ENCODE measurements at places on chromosomes 7 and 10.

DNA sequence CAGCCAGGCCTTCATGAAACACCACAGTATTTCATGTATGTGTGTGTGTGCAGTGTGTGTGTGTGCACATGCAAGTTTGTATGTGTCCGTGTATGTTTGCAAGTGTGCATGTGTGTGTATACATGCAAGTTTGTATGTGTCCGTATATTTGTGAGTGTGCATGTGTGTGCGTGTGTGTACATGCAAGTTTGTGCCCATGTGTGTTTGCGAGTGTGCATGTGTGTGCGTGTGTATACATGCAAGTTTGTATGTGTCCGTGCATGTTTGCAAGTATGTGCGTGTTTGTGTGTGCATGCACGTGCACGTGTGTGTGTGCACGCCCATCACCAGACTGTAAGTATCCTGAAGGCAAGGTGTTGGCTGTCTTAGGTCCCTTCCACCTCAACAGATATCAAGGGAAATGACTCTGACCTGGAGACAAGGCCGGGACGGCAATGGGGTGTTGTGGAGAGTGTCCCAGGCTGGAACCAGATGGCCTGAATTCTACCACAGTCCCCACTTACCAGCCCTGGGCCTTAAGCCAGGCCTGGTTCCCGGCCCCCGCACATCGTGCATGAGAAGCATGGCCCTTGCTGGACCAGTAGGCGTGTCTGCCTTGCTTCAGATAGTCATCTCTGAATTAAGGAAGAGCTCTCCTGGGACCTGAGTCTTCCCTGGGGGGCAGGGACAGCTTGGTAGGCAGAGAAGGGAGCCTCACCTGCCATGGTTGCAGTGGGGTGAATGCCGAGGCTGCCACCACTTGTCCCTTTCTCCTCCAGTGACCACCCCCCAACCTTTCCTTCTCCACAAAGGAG lies 140.0 kb downstream of the GRK5 start:
- DNase-seq, result no peak

DNA sequence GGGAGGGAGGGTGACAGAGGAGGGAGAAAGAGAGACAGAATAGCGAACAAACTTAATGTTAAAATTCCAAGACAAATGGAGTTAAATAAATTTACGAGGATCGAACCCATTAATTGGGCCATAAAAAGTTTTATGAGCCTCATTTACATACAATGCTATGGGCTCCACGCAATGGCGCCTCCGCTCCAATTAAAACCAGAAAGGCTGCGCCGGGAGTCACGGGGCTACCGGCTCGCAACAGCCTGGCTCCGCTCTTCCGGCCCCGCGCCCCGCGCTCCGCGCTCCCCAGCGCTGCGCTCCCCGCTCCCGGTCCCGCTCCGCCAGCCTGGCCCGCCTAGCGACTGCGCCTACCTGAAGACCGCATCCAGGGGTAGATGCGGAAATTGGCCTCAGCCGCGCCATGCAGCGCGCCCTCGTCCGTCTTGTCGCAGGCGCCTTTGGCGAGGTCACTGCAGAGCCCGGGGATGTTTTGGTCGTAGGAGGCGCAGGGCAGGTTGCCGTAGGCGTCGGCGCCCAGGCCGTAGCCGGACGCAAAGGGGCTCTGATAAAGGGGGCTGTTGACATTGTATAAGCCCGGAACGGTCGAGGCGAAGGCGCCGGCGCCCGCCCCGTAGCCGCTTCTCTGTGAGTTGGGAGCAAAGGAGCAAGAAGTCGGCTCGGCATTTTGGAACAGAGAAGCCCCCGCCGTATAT lies 513 bp downstream of the HOXA7 start:
- DNase-seq, result no peak

GRCh38 chr10:83617692-83618545 lies 521.4 kb upstream of the GHITM start:
- DNase-seq, result no peak

DNA sequence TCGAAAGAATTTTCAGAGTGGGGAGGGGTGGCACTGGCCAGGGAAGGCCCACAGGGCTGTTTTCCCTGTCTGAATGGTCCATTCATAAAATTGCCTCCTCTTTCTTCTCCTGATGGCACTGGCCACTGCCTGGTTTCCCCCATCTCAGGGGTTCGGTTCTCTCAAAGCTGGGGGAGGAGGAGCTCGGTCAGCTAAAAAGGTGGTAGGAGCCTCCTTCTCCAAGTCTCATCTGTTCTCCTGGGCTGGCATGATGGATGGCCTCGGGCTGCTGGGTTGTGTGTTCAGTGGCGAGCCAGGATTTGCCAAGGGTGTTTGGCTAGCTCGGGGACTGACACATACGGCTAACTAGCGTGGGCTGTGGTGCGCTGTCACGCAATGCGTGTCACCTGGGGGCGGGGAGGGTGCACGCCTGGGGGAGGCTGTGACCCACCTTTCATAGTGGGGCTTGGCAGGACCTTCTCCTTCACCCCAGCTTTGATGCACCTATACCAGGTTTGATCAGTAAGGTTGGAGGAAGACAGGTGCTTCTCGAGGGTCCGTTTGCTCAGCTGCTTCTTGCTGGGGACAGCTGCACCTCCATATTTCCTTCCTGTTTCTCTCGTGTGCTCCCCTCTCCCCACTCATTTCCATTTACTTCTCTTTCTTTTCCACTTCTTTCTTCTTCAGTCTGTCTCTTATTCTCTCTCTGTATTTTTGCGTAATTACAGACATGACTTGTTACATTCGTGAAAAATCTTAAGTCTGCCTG lies 36.3 kb downstream of the RBM20 start:
- DNase-seq, result no peak

DNA sequence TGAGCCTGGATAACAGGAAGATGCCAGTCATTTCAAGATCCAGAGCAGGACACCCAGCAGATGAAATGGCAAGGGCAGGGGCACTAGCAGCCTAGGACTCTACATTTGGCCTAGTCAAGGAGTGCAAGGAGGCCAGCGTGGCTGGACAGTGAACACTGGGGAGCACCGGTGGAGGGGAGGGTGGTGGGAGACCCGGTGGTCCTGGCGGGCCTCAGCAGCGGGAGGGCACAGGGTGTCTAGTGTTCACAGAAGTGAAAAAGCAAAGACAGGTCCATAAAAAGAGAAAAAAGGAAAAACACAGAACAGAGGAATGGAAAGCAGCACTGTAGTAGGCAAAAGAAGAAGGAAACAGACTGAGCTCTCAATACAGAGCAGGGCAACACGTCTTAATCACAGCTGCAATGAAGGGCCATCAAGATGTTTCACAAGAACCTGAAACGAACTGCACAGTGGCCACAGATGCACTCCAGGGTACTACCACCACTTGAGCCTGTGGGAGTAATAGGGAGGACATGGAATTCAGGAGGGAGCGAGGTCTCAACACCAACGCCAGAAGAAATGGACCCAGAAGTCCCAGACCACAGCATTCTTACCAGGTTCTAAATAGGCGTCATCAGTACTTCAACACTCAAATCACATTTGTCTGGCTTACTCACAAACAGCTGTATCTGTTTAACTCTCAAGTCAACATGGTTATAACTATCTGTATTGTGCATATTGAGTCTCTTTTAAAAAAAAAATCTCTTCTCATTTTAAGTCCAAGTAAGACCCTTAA lies 573.7 kb downstream of the PARD3 start:
- no peak for DNase-seq

DNA sequence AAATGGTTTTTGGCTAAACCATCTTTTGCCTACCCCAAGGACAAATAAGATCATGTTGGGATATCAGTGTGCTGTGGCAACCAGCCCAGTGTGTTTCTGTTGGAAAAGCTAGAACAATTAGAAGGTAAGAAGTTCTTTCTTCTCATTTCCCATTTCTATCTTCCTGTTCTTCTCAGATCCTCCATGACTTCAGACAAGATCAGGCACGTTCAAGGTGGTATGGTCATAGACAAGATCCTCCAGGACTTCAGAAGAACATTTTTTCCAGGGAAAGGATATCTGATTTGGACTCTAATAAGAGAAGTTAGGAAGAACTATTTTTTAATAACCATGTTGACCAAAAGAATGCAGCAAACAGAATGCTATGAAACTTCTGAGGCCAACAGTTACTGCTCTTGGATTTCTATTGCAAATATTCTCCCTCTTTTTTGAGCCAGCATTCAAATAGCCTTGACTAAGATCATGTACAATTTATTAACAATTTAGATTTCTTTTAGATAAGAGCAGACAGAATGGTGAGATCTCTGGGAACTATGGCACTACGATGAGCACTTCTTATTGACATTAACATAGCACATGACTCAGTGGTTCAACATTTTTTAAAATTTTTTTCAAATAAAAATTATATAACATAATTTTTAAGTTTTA lies 15.9 kb downstream of the HYCC1 start:
- DNase-seq, result no peak

DNA sequence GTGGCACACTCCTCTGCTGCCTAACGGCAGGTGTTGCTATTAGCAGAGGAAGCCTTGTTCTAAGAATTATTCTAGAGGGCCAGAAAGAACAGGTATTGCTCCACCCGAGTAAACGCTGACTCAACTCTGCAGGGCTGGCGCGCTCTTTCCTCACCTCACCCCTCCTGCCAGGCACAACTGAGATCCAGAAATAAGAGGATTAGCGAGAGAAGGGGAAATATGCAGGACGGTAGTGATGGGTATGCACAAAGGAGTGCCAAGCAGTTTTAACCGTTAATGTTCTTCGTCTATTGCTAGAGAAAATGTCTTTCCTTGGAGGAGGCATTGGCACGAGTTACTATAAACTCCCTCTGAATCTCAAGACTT lies 369 bp upstream of the SCIN start:
- DNase-seq, result no peak

DNA sequence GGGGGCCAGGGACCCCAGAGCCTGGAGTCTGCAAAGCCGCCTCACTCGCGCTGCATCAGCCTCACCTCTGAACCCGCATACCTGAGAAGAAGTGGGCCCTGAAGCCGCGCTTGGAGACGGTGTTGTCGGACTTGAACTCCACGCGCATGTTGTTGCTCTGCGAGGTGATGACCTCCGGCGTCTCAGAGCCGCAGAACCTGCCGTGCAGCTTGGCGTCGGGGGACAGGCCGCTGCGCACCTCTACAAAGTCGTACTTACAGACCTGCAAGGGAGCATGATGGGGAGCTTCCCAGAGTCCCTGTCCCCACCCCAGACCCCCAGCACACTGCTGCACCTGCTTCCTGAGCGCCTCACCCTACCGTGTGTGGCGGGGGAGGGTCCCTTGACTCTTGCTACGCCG lies 25.7 kb upstream of the OPALIN start:
- no peak for DNase-seq

DNA sequence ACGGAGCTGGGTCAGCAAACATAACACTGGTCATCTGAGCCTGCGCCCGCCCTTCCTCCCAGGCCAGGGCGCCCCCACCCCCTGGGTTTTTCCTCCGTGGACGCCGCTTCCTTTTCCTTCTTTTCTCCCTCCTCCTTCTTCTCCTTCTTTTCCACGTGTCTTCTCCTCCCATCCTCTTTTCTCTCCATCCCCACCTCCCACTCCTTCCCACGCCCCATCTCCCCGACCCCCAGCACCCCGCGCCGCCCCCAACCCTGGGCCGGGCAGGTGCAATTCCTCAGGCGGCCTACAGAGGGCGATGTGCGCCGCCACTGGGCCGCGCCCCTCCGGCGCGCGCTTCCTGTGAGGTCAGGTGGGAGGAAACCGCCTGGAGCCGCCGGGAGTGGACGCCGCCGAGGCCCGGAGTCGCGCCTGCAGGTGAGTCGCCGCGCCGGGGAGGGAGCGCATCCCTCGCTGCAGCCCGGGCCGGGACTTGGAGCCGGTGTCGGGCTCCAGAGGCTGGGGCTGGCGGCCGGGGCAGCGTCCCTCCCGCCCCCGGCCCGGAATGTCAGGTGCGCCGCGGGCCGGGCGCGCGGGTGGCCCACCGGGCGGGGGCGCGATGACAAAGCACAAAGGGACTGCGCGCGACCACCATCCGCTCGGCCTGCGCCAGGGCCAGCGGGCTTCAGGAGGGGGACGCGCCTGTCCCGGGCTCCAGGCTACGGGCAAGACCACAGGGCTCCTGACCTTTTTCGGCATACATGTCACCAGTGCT lies at the start of gene FAM241B:
Gene FAM241B, plus strand, starts transcription at position 351 of the 754 bp plus-strand sequence. CDS start 1,497 bp downstream, outside the sequence.
- no peak for DNase-seq

DNA sequence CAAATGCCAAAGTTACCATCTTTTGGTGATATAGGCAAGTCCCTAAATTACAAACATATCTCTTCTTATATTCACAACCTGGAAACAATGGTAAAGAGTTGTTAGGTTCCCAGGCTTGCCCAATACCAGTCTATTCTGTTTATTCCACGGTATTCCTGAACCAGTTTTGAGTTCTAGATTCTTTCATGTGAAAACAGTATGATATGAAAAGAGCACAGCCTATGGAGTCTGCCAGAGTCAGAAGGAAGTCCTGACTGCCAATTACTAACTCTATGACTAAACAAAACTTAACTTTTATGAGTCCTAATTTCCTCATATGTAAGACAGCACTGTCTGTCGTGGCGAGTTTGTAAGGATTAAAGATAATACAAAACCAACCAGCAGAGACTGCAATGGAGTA lies 5.6 kb downstream of the ABI1 start:
- no peak for DNase-seq

DNA sequence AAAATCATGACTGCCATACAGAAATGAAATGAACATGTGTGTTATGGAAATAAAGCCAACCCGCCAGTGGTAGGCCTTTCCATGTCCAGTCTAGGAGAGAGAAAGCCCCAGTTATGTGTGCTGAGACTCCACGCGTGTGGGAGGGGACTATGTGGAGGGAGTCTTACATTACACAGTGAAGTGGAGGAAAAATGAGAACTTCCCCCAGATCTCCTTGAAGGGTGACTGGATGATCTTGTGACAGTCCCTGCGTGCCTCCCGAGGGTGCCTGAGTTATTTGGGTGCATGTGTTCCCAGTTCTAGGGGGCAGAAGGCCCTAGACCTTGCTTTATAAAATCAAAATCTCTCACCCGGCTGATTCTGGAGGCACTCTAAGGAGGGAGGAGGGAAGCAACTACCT lies 24.2 kb downstream of the UPP1 start:
- DNase-seq, result no peak

- no peak for DNase-seq
Observed at GRCh38 chr7:134695321-134695860, 48.7 kb downstream of the BPGM start.

DNA sequence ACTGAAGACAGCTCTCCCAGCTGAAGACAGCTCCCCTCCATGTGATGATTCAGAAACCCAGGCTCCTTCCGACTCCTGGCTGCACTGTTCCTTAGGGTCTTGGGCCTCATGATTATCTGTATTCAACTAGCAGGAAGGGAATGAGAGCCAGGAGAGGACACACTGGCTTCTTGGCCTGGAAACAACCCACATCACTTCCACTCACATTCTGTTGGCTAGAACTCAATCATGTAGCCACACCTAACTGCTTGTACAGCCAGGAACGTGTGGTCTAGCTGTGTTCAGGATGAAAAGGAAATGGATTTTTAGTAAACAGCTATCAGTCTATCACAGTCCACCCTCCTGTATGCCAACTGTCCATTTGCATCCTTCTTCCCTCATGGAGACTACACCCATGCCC lies 30.5 kb upstream of the XPNPEP1 start:
- DNase-seq, result no peak

GRCh38 chr10:58439632-58440364 lies 54.6 kb downstream of the TFAM start:
- no peak for DNase-seq

GRCh38 chr10:93199191-93199751 lies 125.6 kb downstream of the CYP26A1 start:
- DNase-seq, result no peak

GRCh38 chr7:90586091-90586490 lies 10.0 kb upstream of the CDK14 start:
- DNase-seq, result no peak

Measured in cerebellar nuclear complex (tissue), 1 donor.